ENCODE measurements at places on chromosomes 7 and 10. TPM values are rescaled to one million over a fixed set of nuclear protein-coding genes. Genes with fewer than 3 reads are reported as not detected.

- DNase-seq: peak; percentile 19
Observed at GRCh38 chr7:79308192-79308591, 145.3 kb downstream of the MAGI2 start.

DNA sequence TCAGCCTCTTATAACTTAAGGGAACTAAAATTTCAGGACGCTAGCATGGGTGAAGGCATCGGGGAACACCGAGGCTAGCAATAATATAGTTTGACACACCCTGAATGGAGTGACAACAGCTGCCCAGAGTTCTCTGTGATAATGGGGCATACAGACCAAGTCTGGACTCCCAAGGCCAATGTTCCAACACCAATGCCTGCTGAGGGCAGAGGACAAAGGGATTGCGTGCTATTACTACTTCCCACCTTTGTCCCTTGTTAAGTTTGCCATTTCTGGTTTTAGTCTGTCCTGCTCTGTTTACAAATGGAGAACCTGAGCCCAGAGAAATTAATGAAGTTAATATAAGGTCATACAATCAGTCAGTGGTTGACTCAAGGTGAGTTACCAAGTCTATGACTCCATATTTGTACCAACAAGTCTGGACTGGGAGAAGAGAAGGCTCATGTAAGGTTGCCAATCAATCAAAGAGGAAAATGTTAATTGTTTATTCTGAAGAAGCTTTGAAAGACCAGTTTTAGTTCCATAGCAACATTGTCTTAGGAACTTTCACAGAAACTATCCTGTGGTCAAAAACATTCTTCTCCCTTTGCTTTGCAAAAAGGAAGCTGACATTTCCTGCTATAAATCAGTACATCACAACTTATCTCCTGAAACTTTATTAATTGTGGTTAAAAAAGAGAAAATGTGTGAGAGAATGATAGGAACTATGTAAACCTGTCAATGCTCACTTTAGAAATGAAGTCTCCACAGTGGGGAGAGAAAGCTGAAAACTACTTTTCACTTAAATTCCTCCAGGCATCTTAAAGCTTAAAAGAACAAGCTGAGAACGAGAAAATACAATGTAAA lies 74.5 kb downstream of the CCDC6 start:
- no peak for DNase-seq

GRCh38 chr10:21530641-21531040 lies 3.4 kb upstream of the MLLT10 start:
- DNase-seq: no peak

The SDHAF3 gene
- 34.6 TPM for total RNA-seq

The DRGX gene
- total RNA-seq: not detected

Measured in LHCN-M2 (cell line).